Umbilical cord (tissue), 2 donors: ENCODE measurements at places on chromosomes 13 and 19. TPM values are rescaled to one million over a fixed set of nuclear protein-coding genes. Genes with fewer than 3 reads are reported as not detected.

Gene MTUS2
- total RNA-seq, result 7.5 TPM

Gene GIPC3
- total RNA-seq, result 0.24 TPM

Gene MYO1F
- 20.2 TPM for total RNA-seq

Gene ANKRD24
- 1.4 TPM for total RNA-seq

Gene TEX29
- not detected for total RNA-seq

Gene HCN2
- 2.4 TPM for total RNA-seq

Gene ICAM4
- total RNA-seq, result 4.1 TPM
